ENCODE measurements at places on chromosomes 5 and 9. TPM values are rescaled to one million over a fixed set of nuclear protein-coding genes. Genes with fewer than 3 reads are reported as not detected.

ZCCHC9 gene
- 24.0 TPM for total RNA-seq

SLC36A2 gene
- total RNA-seq = not detected

- H3K4me1 ChIP-seq = peaks cover 8% of the 10 kb centered on the region
- peaks cover 5% of the 10 kb centered on the region for H3K27me3 ChIP-seq
- no peaks in the 10 kb centered on the region for H3K36me3 ChIP-seq
- H3K4me3 ChIP-seq = no peak overlapping the region
- H3K27ac ChIP-seq = no peak overlapping the region
- DNase-seq = no peak
These were observed 74.9 kb upstream of the HTR4 start for GRCh38 chr5:148729182-148729581.

HAND1 gene
- total RNA-seq = not detected

IPO11 gene
- total RNA-seq = 32.9 TPM

PFN3 gene
- total RNA-seq = not detected
